ENCODE measurements at places on chromosomes 4 and X.

- no peak for DNase-seq
Measured at GRCh38 chrX:311156-312129, 7.2 kb downstream of the GTPBP6 start.

GRCh38 chr4:17690898-17691297, 76.5 kb downstream of the MED28 start:
- DNase-seq = no peak

DNA sequence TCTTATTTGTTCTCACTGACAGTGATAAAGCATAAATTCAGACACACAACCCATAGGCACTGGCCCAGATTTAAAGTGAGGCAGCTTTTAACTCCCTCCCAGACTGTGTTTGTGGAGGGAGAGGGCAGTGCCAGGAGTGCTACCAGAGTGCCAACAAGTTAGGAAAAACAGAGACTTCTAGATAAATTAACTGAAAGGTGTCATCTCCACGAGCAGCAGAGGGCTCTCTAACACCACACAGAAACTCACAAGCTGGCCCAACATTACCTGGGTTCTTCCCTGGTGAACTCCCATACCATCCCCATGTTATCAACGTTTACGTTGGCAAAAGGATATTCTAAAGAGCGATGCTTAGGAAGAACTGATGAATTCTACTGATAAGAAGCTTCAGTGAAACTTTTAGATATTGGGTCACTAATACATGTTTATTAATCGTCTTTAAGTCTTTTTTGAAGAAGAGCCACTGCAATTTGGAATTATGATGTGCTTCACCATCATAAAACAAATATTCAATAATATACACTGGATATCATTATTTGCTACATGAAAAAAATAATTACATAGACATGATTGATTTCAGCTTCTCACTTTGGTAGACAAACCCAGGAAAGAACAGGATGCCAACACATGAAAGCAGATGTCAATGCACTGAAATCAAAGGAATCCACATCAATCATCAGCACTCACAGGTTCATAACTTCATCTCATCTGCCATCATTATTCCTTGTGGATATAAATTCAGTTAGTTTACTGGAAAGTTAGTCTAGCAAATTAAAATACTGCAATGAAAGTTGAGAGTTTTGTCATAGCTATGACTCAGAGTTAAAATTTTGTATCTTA, 121.2 kb upstream of the NAP1L5 start:
- DNase-seq = peak; percentile 54

DNA sequence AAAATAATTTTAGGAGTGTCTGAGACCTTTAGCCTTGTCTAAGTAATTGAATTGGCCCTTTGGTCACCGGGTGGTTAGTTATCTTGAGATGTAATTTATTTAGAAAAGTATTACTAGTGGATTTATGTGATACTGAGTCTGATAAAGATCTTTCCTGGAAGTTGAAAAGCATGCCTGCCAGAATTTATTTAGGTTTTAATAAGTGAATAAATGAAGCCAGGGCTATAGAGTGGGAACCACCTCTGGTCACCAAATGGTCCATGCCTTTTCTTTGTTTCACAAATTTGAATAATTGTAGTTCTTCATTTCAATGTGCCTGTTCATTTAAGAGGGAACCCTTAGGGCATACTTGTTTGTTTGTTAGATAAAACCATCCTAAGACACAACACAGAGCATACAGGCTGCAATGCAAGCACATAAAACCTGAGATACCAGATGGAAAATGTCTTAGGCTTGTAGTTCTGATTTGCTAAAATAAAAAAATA, 627.8 kb downstream of the ADGRL3 start:
- no peak for DNase-seq

GRCh38 chr4:177393236-177393635, 49.0 kb downstream of the AGA start:
- DNase-seq = no peak

DNA sequence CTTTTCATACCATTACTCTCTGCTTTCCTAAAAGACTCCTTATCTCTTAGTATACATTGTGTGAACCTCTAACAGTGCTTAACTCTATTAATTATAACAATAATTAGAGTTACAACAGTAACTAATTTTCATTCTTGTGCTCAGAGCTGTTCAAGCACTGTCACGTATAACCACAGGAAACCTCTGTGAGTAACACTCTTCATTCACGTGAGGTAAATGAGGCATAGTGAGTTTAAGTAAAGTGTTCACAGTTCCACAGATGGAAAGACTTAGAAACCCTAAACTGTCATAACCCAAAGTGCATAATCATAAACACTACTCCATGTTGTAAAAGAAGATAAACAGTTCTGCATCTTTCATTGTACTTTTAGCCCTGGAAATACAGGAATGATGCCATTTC, 222.4 kb downstream of the CCSER1 start:
- DNase-seq = no peak

GRCh38 chrX:79084923-79085322, 59.6 kb upstream of the GPR174 start:
- no peak for DNase-seq

- DNase-seq = no peak
Measured at GRCh38 chrX:18146954-18147353, 73.7 kb downstream of the BEND2 start.

GRCh38 chrX:29435396-29435795, 780.0 kb upstream of the MAGEB2 start:
- no peak for DNase-seq

DNA sequence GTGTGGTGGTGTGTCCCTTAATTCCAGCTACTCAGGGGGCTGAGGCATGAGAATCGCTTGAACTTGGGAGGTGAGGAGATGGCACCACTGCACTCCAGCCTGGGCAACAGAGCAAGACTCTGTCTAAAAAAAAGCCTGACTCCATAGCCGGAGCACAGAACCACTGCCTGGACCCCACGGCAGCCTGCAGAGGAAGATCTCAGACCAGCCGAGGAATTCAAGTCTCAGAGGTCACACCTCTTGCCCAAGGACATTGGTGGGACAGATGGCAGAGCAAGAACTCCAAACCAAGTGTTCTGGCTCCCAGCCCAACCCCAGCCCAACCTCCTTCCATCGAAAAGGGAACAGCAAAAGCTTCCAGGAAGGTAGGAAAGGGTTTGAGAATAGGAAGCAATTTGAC, 70.8 kb downstream of the SMIM20 start:
- DNase-seq = no peak

DNA sequence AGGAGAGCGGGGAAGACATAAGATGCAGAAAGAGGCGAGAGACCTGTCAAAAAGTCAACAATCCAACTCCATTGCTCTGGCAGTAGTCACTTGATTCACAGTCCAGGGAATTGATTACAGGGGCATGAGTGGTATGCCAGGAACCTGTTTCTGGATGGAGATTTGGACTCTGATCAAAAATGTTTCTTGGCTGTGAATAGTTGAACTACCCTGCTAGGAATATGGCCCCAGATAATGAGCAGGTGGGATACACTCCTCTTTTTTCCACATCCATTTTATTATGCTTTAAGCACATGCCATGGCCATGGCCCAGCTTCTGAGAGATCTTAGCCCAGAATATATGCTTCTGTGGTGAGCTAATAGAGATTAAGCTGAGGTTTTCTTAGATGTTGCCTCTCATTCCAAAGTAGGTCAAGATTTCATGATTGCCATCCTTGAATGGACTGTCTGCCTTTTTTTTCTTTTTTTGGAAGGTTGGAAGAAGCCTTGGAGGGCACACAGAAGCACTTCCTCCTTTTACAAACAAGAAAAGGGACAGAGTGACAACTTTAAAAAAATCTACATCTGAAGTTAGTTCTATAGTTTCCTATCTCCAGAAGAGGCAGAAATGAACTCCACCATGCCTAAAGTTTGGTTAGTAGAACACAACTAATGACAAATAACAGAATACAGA, 121.9 kb downstream of the KIT start:
- DNase-seq = no peak

DNA sequence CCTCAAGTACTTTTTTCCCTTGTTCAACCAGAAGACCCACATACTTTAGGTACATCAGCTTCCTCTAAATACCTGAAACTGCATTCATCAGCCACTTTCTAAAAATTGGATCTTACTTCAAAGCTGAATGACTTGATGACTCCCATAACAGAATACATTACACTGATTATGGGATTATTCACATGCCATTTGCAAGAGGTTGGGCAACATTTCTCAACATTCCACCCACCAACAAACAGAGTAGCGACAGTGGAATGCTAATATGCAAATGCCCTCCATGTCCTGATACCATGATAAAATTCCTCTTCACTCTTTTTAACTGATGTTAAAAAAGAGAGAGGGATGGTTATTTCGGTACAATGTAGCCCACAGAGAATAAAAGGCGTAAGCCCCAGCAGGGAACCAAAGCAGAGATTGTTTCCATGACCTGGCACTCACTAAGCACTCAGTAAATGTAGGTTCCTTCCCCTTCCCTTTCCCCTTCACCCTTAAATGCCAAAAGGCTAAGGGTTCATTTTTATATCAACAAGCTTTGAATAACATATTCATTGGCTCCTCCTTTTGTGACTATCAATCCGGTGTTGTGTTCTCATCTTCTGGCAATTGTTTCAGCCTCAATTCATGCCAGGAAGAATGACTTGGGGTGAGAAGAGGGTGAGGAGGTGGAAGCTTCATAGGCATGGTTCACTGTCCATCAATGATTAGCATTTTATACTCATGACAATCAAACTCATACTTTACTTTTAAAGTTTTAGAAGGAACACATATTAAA, 317.2 kb downstream of the DHX15 start:
- no peak for DNase-seq

- DNase-seq = no peak
Measured at GRCh38 chrX:75781611-75782010, 3.4 kb downstream of the MAGEE2 start.

DNA sequence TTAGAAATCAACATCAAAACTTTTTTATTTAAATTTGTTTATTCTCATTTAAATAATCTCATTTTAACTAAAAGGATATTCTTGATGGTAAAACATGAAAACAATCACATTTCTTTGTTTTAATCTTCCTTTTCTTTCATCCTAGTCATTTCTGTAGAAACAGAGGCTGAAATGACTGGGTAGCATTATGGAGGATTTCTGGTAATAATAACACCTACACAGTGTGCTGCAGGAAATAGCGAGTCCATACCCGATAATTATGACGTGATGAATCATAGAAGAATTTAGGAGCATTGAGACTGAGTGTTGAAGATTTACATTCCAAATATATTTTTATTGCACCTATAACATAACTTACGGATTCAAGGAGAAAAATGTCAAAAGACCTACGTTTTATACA, 31.4 kb upstream of the BBS12 start:
- no peak for DNase-seq

GRCh38 chrX:150577174-150577573, 8.8 kb downstream of the MTM1 start:
- no peak for DNase-seq

GRCh38 chr4:121977251-121978171, 25.7 kb upstream of the TRPC3 start:
- DNase-seq = no peak

DNA sequence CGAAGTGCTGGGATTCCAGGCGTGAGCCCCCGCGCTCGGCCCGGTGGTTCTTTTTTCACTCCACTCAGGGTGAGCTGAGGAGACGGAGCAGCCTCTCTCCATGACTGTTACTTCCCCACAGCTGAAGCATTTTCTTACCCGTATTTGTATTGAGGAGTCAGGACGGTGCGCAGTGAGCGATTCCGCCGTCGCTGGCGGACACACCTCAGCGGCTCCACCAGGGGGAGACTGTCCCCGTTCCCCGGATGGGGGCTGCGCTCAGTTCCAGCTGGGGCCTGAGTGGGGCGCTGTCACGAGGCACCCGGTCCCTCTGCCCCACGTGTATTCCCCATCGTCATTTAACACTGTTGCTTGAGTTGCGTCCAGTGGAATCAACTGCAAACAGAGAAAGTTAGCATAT, 844.0 kb upstream of the FRG1 start:
- DNase-seq = no peak

DNA sequence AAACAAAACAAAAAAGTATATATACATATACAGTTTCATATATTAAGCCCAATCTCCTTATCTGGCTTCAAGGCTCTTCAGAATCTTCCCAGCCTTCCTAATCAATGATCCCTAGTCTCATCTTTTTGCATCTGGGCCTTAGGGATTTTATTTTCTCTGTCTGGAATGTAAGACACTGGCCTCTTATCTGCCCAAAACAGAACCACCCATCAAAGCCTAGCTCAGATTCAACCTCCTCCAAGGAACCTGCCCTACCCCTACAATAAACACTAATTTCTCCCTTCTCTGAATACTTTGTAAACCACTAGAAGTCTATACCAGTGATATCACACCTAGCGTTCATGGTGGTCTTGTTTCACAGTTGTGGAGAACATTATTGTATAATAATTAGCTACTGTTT, 23.2 kb upstream of the GAB1 start:
- no peak for DNase-seq

GRCh38 chrX:124373348-124373747, 27.0 kb downstream of the SH2D1A start:
- no peak for DNase-seq

- peak; percentile 30 for DNase-seq
Measured at GRCh38 chrX:115719171-115719570, 158.2 kb downstream of the PLS3 start.

GRCh38 chr4:66585767-66586166, 915.5 kb upstream of the EPHA5 start:
- DNase-seq = no peak

DNA sequence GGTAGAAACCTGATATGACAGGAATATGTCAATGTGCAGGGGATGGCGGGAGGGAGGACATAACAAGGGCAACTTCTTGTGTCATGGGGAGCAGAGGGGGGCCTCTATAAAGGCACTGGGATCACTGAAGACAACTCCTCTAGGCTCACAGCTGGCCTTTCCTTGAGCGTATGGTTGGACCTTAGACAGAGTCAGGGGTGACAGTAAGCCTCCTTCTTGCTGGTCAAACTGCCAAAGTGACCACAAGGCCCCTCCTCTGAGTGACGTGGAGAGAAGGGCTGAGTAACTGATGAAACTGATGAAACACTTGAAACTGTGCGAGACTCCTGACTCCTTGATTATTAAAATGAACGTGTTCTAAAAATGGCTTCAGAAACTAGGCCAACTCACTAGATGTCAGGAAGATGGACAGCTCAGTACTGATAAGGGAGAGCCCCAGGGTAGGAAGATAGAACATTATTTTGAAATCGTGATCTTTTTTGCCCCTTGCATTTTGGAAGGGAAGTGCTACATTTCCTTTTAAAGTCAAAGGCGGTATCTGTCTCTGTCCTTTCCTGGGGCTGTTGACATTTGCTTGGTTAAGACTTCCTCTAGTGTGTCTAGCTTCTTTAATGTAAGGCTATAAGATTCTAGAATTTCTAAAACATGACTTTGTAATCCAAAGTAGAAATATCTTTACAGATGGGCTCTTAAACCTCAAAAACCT, 1.6 kb downstream of the RAB33A start:
- no peak for DNase-seq

DNA sequence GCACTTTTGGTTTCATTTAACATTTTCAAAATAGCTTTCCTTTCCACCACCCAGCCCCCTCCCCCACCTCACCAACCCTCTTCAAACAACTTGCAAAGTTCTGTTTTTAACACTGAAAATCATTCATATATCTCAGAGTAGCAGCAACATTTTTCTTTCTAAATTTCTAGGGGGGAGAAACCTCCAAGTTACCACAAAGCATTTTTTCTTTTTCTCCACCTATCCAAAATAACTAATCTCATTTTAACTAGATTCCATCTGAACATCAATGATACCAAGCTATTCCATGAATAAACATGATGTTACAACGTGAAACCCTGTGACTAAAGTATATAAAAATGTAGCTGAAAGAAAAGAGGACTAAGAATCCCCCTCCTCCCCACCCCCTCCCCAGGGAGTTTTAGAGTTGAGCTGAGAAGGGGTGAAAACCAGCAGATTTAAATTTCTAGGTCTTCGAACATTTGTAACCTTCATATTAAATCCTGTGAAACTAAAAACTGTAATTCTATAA, 5.2 kb downstream of the LDB2 start:
- no peak for DNase-seq

Measured in NCI-H774 (cell line).